Stimulated activated CD4-positive, alpha-beta T cell treated with anti-CD3 and anti-CD28 coated beads, Interleukin-15, amount 100 ng/mL, for 1 hour (primary cell): ENCODE measurements at places on chromosomes 1 and 21.

GRCh38 chr1:211643324-211644212 is 31.9 kb downstream of the NEK2 start:
- no peak for DNase-seq

DNA sequence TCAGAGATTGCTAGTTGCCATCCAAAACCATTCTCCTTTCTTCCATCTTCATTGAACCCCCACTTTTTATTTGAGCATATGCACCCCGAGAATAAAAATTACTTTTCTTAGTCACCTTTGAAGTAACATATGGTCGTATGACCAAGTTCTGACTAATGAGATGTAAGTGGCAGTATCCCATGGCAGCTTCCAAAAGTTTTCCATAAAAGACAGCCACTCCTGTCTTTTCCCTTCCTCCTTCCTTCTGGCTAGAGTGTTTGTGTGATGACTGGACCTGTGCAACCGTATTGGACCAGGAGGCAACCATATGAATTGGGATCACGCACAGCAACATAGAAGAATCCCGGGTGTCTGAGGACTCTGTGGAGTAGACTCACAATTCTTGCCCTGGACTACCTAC is 41.1 kb upstream of the CCSAP start:
- DNase-seq: no peak

- no peak for DNase-seq
Measured at GRCh38 chr21:33078907-33079582, 9.1 kb downstream of the OLIG1 start.

DNA sequence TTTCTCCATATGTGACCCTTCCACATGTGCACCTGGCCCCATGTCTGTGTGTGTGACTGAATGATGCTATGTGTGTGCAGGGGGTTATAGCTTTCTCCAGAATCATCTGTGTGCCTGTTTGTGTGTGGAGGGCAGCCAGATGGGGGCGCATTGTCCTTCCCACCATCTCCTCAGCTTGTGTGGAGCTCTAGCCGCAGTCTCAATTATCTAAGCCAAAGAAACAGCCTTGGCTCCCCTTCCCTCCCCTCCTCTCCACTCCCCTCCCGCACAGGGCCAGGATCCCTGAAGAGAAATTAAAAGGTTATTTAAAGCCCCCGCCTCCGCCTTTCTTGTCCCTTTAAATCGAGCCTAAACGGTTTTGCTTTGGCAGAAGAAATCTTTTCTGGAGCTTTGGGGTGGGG is 1.8 kb upstream of the DMBX1 start:
- no peak for DNase-seq

DNA sequence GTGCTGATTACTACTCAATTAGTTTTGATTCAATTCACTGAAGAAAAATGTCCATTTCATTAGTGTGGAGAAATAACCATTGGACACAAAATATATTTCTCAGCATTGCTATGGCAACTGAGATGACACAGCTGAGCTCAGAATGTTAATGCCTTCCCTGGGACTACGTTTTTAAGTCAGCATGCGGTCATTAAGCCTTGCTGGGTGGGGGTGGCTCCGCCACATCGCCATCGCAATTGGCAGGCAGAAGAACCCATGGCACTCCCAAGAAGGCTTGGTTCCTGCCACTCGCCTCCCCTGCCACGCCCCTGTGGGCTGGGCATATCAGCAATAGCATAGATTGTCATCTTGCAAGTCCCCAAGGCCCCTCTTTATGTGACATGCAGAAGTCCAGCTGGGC is 256.7 kb upstream of the CAMK1G start:
- DNase-seq: no peak
